Skeletal muscle cell (primary cell): ENCODE measurements at places on chromosomes 3 and 15.
A peak's percentile ranks its signal among the peaks of the same experiment; 100 is the strongest.

- no peak for DNase-seq
Observed at GRCh38 chr3:196968233-196969133, at the start of gene PIGZ. PIGZ (minus strand) TSS chr3:196968833; CDS start chr3:196952031, 16,802 bp downstream.

DNA sequence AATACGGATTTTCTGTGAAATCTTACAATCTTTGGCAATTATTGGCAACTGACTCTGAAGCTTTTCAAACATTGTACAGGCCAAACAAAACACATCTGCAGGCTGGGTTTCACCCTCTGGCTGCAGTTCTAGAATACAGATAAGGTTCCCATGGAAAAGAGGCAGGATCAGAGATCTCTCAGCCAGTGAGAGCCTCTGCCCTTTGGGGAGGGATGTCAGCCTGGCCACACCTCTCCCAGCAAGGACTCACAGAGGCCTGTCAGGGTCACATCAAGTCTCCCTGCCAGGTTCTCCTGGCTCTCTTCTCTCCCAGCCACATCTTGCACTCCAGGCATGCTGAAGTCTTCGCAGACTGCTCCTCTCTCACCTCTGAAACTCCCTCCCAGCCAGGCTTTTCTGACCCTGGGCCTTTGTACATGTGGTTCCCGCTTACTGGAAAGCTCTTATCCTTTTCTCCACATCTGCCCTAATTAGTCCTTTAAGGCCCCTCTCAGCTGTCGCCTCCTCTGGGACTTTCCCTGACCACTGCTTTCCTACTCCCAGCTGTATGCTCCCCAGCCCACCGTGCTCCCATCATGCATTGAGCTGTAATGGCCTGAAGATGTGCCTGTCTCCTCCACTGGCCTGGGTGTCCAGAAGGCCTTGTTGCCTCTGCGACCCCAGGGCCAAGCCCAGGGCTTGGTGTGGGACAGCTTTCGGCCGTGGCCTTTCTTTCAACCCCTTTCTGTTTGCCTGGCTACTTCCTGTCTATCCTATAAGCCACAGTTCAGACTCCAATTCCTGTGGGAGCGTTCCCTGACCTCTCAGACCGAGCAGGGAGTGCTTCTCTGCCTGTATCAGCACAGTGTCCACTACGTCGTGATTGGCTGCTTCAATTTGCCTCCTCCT lies 4.3 kb downstream of the RBP1 start:
- no peak for DNase-seq

DNA sequence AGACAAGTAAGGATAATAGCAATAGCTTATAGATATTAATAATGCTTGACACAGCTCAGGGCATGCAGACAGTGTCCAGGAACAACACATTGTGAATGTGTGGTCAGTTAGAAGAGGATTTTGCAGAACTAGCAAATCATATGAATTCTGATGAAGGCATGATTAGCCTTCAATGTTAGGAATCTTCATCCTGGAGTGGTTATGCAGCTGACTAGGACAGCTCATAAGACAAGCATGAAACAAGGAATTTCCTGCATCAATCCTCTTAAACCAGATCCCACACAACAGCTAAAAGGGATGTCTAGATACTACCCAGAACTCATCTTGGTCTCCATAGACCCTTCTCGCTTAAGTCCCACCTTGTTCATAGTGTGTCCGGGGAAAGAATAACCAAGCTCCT lies 499.0 kb upstream of the ATP11B start:
- DNase-seq: peak; percentile 6

DNA sequence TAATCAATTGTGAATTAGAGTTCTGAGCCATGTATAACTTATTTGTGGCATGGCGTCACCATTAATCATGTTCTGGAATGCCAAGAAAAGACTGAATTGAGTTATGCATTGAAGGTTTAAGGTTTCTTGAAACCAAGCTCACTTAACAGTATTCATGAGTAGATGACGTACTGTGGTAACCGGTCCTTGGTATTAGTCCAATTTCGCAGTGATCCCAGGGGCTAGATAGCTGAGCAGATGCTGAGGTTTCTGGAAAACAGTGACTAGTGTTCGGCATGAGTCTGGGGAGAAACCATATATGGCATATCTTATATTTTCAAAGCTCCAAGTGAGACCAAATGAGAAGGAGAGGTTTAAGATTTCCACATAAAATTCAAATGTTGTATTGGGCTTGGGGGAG lies 218.3 kb upstream of the LYSMD4 start:
- peak; percentile 49 for DNase-seq
